GM23248 (cell line): ENCODE measurements at places on chromosomes 16 and 17. TPM values are rescaled to one million over a fixed set of nuclear protein-coding genes. Genes with fewer than 3 reads are reported as not detected.

ASB16 gene
- polyA plus RNA-seq, result 0.22 and 0.25 TPM in 2 replicates

TP53TG3C gene
- polyA plus RNA-seq, result not detected in 2 replicates

CRYBA1 gene
- polyA plus RNA-seq, result not detected in 2 replicates

ASPHD1 gene
- 18.5 and 19.3 TPM in 2 replicates for polyA plus RNA-seq

FHOD1 gene
- polyA plus RNA-seq, result 7.7 and 9.3 TPM in 2 replicates

C17orf113 gene
- not detected in 2 replicates for polyA plus RNA-seq

POLG2 gene
- 6.6 and 8.6 TPM in 2 replicates for polyA plus RNA-seq

GRB7 gene
- not detected in 2 replicates for polyA plus RNA-seq
